ENCODE measurements at places on chromosomes 3 and 15.

DNA sequence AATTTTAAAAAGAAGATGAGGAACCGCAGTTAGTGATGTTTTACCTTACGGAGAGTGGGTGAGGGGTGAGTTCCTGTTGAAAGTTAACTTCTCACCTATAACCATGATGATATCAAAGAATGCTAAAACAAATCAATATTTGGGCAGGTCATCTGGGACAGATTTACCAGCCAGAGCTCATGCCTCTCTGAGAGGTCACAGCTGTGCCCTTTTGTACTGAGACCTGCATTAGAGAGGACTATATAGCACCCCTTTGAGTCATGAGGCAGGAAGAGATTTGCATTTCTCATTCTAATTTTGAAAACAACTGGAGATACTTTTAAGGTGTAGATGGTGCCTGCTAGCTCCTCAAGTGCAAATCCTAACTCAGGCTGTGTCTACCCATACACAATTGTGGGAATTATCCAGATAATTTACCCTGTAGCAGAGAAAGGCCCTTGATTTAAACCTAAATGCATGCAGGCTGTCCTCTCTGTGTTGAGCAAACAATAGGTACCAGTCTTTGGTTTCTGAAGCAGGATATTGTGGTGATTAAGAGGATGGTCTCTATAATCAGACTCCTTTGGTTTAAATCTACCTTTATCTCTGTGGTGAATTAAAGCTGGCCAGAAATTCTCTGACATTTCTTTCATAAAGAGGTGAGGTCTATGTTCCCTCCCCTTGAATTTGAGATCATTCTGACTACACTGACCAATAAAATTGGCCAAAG is 5.8 kb upstream of the TM4SF4 start:
- no peak for DNase-seq

DNA sequence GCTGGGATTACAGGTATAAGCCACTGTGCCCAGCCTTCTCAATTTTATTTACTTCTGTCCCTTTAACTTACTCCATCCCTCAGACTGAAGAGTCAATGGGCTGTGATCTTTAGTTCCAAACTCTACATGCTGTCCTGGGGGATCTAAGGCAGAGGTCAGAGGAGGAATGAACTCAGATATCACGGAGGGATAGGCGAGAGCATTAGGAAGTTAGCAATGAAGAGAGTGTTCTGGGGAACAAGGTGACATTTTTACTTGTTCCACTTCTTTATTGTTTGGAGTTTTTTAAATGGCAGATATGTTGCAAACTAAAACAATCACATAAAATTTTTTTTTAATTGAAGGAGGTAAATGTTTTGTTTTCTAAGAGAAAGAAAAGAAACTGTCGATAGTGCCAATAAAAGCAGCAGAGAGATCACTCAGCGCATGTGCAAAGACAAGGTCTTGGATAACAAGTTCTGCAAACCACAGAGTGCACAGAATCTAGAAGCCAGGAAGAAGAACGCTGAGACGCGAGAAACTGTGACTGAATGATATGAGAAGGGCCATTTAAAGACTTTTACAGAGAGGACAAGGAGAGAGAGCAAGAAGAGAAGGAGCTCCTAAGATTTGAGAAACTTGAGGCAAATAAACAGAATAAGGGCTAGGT is 10.8 kb upstream of the CA12 start:
- DNase-seq = no peak

GRCh38 chr3:158085931-158086330 is 20.3 kb downstream of the SHOX2 start:
- DNase-seq = no peak

DNA sequence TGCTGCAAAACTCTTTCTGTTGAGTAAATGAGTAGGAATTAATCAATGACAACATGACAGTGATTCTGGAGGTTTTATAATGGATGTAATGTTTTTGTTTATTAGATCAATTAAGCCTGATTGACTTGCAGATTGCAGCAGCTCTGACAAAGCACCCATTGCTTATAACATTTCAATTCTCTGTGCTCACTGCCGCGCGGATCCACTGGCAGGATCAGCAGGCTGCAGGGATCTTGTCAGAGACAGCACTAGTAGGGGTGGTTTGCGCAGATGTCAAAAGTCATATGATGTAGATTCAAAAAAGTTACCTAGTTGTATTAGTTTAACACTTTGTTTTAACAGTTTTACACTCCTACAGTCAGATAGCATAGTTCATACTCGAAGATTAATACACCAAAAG is 93.4 kb downstream of the MBNL1 start:
- DNase-seq = no peak

DNA sequence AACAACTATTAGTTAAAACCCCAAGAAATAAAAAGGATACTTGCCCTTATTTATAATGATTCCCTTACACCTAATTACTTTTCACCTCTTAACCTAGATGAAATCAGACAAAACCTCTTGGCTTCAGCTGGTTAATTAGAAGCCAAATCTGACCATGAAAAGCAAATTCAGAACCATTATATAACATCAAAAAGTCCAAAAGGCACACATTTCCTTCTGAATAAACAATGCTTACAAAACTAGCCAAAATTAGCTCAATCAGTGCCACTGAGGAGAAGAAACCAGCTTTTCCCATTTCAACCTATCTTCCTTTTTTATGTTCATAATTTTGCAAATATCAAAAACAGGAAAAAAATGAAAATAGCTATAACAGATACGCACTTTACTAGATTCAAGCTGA is 3.2 kb downstream of the EHHADH start:
- no peak for DNase-seq

DNA sequence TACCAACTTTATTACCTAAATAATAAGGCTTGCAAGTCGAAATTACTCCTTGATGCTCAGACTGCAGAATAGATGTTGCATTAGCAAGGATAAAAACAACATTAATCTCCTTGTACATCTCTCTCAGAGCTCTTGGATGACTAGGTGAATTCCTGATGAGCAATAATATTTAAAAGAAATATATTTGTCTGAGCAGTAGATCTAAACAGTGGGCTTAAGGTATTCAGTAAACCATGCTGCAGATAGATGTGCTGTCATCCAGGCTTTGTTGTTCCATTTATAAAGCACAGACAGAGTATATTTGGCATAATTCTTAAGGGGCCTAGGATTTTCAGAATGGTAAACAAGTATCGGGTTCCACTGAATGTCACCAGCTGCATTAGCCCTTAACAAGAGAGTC is 257.1 kb downstream of the TUSC7 start:
- DNase-seq = no peak

DNA sequence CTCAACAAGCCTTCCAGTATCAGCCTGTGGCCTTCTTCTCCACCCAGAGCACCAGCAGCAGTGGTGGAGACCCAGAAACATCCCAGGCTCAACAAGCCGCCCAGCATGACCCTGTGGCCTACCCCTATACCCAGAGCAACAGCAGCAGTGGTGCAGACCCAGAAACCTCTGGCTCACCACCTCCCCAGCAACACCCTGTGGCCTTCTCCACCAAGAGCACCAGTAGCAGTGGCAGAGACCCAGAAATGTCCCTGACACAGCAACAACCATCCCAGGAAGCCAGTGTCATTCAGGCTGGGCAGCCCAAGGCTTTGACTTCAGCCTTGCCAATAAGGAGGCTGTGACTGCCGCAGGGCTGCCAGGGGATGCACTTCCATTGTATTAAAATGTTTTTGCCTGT is 16.3 kb upstream of the EMC3 start:
- no peak for DNase-seq

GRCh38 chr3:132543011-132543739 is 53.9 kb upstream of the ACKR4 start:
- DNase-seq = no peak

DNA sequence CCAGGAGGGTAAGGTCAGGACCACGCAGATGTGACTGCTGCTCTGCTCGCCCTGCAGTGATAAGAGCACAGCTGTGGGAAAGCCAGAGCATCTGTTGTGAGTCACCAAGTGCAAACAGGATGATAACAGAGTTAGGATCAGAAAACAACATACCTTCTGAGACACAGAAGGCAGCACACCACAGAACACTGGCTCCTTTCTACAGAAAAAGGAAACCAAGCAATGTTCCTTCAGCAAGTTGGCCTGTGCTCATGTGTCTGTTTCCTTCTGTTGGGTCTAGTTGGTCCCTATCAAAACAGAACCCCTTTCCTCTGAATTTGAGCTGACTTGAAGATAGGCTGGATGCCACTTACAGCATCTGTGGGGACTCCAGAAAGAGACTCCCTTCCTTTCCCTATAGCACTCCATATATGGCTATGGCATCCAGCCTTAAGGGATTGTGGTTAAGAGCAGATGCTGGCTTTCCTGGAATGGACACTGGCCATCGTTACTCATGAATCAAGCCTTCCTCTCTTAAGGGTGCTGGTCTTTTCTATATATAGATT is 440.7 kb upstream of the THBS1 start:
- no peak for DNase-seq

DNA sequence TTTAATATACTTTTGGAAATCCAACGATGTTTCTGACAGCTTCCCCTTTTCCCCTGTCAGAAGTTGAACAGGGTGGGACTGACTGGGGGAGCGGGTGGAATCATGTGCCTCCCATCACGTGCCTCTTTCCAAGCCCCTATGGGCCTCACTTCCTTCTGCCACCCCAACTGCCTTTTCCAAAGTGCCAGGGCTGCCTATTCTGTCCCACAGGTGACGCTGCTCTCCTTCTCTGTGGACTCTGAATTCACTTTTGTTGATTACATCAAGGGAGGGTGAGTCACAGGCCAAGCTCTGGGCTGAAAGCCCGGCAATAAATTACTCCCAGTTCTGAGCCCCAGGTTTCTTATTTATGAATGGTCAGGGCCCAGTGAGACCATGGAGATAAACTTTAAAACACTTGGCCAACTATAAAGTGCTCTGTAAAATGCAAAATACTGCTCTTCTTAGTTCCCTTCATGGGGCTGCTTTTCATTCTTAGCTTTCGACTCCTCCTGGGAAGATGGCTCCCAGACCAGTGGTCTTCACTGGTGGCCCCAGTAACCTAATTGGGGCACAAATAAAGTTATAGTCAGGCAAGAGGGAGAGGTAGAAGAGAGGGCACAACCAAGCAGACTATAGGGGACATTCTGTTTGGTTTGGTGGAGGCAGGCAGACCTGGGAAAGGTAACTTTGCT is 12.3 kb downstream of the CPNE9 start:
- peak; percentile 59 for DNase-seq

DNA sequence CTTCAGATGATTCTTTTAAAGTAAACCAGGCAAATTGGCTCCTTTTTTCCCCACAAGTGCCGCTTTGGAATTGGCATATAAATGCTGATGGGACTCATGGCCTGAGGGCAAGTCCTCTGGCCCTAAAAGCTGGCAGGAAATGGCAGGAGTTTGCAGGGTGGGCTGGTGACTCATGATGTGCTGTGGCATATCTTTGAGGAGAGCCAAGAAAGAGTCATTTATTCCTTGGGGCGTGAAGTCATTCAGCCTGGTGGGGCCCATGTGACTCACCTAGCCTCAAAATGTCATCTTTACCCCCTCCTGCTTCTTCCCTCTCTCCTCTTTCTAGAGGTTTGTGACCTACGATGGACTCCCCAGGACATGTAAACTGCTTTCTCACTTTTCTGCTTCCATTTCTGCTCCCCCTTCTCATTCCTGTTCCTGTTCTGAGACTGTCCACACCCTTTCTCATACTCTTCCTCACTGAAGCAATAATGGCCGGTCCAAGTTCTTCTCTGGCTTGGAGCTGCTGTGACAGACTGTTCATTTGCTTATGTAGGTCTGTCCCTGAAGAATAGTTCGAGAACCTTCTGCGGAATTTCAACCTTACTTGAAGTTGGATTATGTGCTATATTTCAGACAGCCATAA is 326.1 kb downstream of the SATB1 start:
- no peak for DNase-seq

- no peak for DNase-seq
These were observed 274.5 kb upstream of the C2CD4B start for GRCh38 chr15:62439543-62440016.

GRCh38 chr15:78004222-78004727 is 73.2 kb downstream of the TBC1D2B start:
- no peak for DNase-seq

DNA sequence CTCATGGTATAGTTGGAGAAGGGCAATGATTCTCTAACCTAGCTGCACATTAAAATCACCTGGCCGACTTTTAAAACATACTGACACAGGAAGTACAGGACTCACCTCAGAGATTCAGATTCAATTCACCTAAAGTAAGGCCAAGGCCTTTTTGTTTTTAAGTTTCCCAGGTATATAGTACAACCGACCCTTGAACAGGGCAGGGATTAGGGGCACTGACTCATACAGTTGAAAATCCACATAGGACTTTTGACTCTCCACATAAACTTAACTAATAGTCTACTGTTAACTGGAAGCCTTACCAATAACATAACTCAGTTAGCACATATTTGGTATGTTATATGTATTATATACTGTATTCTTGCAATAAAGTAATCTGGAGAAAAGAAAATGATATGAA is 129.5 kb upstream of the ABI3BP start:
- DNase-seq = no peak

DNA sequence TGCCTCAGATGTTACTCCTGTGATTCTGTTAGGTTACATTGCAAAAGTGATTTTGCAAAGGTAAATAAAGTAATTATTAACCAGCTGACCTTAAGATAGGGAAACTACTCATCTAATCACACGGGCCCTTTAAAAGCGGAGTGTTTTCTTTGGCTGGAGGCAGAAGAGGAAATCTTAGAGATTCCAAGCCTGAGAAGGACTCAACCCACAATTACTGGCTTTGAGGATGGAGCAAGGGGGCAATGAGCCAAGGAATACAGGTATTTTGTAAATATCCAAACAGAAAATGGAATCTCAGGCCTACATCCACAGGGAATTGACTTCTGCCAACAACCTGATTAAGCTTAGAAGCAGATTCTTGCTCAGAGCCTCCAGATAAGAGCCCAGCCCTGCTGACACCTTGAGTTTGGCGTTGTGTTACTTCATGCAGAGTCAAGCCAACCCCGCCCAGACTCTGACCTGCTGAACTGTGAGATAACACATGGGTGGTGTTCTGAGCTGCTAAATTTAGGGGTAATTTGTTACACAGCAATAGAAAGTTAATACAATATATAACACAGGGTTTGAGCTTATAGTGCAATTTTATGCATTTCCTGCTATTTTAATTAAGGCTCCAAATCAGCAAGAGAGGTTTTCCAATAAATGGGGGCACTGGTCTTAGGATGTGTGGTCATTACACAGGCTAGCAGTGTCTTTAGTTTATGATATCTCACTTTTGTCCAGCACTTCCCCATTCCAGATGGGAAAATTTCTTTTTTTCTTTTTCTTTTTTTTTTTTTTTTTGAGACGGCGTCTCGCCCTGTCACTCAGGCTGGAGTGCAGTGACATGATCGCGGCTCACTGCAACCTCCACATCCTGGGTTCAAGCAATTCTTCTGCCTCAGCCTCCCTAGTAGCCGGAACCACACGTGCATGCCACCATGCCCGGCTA is 19.5 kb downstream of the NFKBIZ start:
- DNase-seq = peak; percentile 12

- no peak for DNase-seq
These were observed 6.6 kb upstream of the MUSTN1 start for GRCh38 chr3:52841211-52841980.

GRCh38 chr15:83436513-83437158 is 10.5 kb upstream of the SH3GL3 start:
- DNase-seq = no peak

DNA sequence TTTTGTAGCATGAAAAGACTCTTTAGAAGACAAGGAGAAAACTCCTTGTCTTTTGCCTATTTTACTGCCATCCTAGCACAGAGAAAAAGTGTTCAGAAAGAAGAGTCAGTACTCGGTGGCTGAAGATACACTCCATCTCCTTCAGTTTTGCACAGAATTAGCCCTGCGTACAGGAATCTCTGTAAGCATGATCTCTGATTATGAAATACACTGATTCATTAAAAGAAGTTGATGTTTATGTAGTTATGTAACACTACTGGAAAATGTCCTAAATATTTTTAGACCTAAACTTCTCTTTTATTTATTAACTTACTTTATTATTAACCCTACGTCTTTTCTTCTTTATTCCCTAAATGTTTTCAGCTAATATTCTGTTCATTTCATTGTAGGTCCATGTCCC is 138.4 kb downstream of the LEKR1 start:
- no peak for DNase-seq
